Subcutaneous adipose tissue (tissue), 4 donors: ENCODE measurements at places on chromosomes 16 and 17. TPM values are rescaled to one million over a fixed set of nuclear protein-coding genes. Genes with fewer than 3 reads are reported as not detected.

Gene GAS2L2
- not detected for total RNA-seq

Gene ZNF830
- total RNA-seq: 9.7 TPM

Gene TEKT5
- 0.94 TPM for total RNA-seq

Gene GPR179
- total RNA-seq: not detected

Gene CCL7
- 0.66 TPM for total RNA-seq

Gene NPIPB2
- 8.6 TPM for total RNA-seq

Gene CDH8
- not detected for total RNA-seq

Gene CACNA1G
- total RNA-seq: 0.17 TPM

Gene ZDHHC7
- 31.0 TPM for total RNA-seq

Gene CHST4
- 2.2 TPM for total RNA-seq

Gene SMIM36
- total RNA-seq: not detected

Gene CHD3
- 31.3 TPM for total RNA-seq

Gene PLA2G10
- total RNA-seq: not detected

Gene NPIPB6
- total RNA-seq: 13.0 TPM

Gene IRX6
- 12.6 TPM for total RNA-seq

Gene IRX5
- 0.65 TPM for total RNA-seq

Gene KRTAP9-1
- not detected for total RNA-seq

Gene ABCA5
- total RNA-seq: 77.6 TPM

Gene ORC6
- 1.7 TPM for total RNA-seq

Gene DHRS7C
- total RNA-seq: not detected

Gene GID4
- total RNA-seq: 18.0 TPM

Gene PTRH2
- total RNA-seq: 17.3 TPM

Gene ZSCAN10
- total RNA-seq: not detected
